ENCODE measurements at places on chromosomes 1 and 21.

GRCh38 chr1:202958544-202959275 is 598 bp upstream of the ADIPOR1 start:
- H3K4me3 ChIP-seq, result peak overlapping the region; percentile 95
- no peak for DNase-seq
- peaks cover 25% of the 10 kb centered on the region for H3K36me3 ChIP-seq
- peaks cover 47% of the 10 kb centered on the region for H3K4me1 ChIP-seq

- no peak overlapping the region for H3K27ac ChIP-seq
- H3K4me3 ChIP-seq, result no peak overlapping the region
Observed at GRCh38 chr1:12300706-12301105, 70.9 kb downstream of the VPS13D start.

DNA sequence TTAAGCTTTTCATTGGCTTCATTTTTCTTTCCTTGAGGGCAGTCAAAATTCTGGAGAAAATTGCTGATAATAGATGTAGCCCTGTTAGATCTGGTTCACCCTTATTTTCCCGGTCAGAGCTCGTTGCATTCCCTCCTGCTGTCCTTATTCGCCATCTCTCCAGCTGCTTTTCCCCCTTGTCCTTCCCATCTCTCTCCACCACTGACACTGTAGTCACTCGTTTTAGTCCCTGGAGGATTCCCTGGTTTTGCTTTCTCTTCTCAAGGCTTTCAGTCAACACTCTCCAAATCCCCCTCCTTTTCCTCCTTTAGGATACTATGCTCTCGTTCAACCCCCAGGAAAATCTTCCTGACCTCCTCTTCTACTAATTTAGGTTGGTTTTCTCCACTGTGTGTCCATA is 83.1 kb downstream of the C21orf91 start:
- DNase-seq, result no peak
- H3K27me3 ChIP-seq, result no peaks in the 10 kb centered on the region
- no peaks in the 10 kb centered on the region for H3K36me3 ChIP-seq
- H3K4me3 ChIP-seq, result no peak overlapping the region
- no peak overlapping the region for H3K27ac ChIP-seq
- no peaks in the 10 kb centered on the region for H3K4me1 ChIP-seq

GRCh38 chr1:17274186-17275170 is 25.6 kb downstream of the PADI3 start:
- no peaks in the 10 kb centered on the region for H3K4me1 ChIP-seq
- H3K27ac ChIP-seq, result no peak overlapping the region
- DNase-seq, result no peak
- peaks cover 30% of the 10 kb centered on the region for H3K27me3 ChIP-seq
- no peak overlapping the region for H3K4me3 ChIP-seq

DNA sequence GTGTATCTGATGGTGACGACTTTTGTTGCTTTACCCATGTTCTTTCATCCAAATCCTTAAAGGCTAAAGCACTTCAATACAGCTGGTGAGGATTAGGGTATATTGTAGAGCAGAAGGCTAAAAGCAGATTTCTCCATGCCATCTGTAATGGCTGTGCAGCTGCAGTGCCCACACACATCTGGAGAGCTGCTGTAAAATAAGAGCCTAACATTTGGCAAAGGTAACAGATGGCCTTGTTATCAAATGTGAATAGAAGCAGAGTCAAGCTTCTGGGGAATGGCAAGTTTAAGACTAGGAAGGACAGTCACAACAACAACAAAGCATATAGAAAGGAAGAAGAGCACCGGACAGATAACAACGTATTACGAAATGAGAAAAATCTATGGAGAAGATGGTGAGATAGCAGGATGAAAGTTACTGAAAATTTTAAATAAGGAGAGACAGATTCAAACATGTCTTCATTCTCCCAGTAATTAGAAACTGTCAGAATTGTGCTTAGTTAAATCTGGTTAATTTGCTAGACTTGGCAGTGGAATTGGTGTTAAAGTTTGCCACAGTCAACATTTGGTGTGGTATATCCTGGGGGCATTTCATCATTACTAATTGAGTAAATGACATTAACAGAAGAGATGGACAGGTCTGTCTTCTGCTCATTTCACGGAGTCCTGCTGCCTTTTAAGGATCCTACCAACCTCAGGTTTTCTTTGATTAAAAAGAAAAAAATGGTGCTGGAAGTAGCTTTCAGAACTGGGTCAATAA is 1093.2 kb downstream of the ADGRL2 start:
- H3K4me1 ChIP-seq, result no peaks in the 10 kb centered on the region
- no peak for DNase-seq
- no peaks in the 10 kb centered on the region for H3K27me3 ChIP-seq
- H3K4me3 ChIP-seq, result no peak overlapping the region
- H3K27ac ChIP-seq, result no peak overlapping the region
- H3K36me3 ChIP-seq, result no peaks in the 10 kb centered on the region

DNA sequence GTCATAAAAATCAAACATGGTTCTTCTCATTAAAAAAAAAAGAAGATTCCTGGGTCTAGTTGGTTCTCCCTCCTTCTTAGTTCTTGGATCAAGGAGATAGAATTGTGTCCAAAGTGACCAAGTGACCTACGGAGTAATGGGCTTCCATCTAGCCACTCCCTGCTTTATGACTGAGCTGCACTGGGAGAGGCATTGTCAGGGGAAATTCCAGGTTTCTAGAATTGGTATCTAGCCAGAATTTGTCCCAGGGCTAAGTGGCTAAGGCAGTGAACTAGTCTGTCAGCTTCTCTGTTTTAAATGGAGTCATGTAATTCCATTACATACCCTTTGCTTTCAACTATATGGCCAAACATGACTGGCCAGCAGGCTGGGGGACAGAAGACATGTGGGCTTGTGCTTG is 40.1 kb upstream of the ERG start:
- no peak for DNase-seq
- H3K27me3 ChIP-seq, result peaks cover 4% of the 10 kb centered on the region
- no peak overlapping the region for H3K27ac ChIP-seq

DNA sequence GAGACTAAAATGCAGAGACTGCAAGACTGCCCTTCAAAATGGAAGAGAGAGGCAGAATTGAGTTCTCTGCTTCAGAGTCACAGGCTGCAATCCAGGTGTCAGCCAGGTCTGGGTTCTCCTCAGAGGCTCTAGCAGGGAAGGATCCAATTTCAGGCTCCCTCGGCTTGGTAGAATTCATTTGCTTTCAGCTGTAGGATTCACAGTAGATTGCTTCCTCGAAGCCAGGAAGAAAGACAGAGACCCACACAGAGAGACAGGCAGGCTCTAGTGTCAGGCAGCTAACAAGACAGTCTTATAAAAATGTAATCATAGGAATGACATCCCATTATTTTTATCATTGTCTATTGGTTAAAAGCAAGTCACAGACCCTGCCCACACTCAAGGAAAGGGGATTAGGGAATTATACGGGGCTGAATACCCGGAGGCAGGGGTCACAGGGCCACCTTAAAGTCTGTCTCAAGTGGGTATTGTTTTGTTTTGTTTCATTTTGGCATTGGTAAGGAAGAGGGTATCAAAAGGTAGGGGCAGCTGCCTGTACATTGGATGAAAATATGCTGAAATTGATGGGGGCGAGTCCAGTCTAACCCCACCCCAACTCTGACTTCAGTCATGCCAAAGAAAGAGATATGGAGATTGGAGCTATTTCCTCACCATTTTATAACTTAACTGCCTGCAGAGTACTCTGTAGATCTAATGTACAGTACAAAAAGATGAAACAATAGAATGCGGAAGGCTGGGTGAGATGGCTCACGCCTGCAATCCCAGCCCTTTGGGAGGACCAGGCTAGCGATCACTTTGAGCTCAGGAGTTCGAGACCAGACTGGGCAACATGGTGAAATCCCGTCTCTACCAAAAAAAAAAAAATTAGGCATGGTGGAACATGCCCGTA is 9.5 kb upstream of the TBCE start:
- no peak overlapping the region for H3K4me3 ChIP-seq
- no peaks in the 10 kb centered on the region for H3K4me1 ChIP-seq
- no peak for DNase-seq
- H3K27ac ChIP-seq, result no peak overlapping the region

- H3K27me3 ChIP-seq, result no peaks in the 10 kb centered on the region
- DNase-seq, result peak; percentile 41
- H3K4me3 ChIP-seq, result no peak overlapping the region
- no peaks in the 10 kb centered on the region for H3K36me3 ChIP-seq
- H3K4me1 ChIP-seq, result no peaks in the 10 kb centered on the region
Observed at GRCh38 chr1:234584926-234585325, 25.1 kb downstream of the IRF2BP2 start.

DNA sequence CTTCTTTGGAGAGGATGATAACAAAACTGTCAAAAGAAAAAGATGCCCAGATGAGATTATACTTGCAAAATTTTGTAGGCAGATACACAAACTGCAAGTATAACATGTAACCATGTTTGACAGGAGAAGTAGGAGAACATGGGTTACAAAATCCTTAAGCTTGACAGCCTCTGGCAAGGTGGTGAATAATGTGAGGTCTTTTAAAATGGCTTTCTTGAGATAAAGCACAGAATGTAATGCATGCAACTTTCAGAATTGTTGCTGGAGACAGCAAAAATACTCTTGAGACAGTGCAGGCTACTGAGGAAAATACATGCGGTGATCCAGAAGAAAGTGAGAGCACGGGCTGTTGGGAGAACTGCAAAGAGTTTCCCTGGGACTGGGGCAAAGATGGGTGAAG is 24.7 kb downstream of the DNAJC6 start:
- H3K4me1 ChIP-seq, result no peaks in the 10 kb centered on the region
- no peak for DNase-seq
- no peaks in the 10 kb centered on the region for H3K27me3 ChIP-seq
- H3K27ac ChIP-seq, result no peak overlapping the region
- H3K36me3 ChIP-seq, result no peaks in the 10 kb centered on the region
- no peak overlapping the region for H3K4me3 ChIP-seq

DNA sequence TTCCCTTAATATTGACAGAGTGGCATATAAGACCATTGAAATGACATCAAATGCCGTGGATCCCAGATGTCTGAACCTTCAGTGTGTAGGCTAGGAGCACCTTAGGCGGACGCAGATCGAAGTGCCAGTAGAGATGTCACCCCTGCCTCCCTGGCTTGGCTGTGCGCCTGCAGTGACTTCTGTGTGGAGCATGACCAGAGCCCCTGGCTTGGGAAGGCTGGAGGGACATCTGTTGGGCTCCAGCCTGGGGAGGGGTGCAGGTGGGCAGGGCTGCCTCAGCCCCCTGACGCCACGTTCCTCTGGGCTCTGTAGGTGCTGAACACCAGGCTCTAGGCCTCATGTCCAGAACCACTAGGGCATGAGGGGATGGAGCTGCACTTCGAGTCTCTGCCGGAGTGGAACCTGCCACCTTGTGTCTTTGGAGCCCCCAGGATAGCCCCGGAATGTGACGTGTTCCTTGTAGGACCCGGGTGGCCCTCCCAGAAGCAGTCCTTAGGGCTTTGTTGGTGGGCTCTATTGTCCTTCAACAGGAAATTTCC is 103.8 kb downstream of the ADARB1 start:
- no peak overlapping the region for H3K4me3 ChIP-seq
- no peak for DNase-seq
- peaks cover 83% of the 10 kb centered on the region for H3K36me3 ChIP-seq
- H3K27ac ChIP-seq, result no peak overlapping the region
- no peaks in the 10 kb centered on the region for H3K4me1 ChIP-seq
- no peaks in the 10 kb centered on the region for H3K27me3 ChIP-seq

DNA sequence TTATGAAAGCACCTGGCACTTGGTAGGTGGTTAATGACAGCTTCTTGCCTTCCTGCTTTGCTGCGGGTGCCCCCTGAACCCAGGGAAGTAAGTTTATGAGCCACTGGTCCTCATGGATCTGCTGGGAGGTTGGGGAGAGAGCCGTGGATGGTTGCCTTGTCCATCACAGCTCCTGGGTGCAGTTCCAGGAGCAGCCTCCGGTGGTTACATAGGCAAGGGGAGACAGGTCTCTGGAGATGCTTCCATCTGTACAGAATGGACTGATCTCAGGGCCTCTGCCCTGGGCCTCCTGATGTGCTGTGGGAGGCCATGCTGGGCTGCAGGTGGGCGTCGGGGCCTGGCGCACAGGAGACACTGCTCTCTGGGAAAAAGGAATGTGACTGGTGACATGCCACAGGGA is 31.6 kb upstream of the ARHGEF10L start:
- no peak overlapping the region for H3K27ac ChIP-seq
- no peaks in the 10 kb centered on the region for H3K4me1 ChIP-seq
- no peak overlapping the region for H3K4me3 ChIP-seq
- no peaks in the 10 kb centered on the region for H3K36me3 ChIP-seq
- H3K27me3 ChIP-seq, result no peaks in the 10 kb centered on the region

DNA sequence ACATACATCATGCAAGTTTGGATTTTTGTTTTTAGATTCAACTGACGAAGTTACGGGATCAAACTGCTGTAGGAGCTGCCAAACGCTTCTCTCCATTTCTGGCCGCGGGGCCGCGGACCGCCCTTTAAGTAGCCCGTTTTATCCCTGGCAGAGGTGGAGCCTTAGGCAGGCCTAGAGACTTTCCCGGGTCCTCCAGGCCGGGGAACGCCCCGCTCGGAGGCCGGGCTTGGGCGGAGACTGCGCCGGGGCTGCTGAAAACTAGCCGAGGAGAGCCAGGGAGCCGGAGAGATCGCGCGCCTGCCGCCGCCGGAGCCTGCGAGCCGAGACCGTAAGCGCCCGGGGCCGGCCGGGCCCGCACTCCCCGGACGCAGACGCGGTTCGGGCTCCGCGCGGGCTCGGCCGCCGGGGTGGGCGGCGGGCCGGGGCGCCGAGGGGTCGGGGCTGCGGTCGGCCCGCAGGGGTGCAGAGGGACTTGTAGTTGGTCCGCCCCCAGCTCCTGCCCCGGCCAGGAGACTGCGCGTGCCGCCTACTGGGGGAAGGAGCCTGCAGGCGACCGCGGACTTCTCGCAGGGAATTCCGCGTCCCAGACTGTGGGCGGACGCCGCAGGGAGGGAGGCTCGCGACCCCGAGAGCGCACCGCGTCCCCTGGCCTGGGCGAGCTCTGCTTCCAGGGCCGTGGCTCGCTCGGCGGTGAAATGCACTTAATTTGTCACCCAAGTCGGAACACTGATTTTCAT is at the start of gene EPHX1:
Gene EPHX1, plus strand, starts transcription at position 283 of the 737 bp plus-strand sequence. CDS start 18,606 bp downstream, outside the sequence.
- peak; percentile 91 for DNase-seq
- H3K36me3 ChIP-seq, result no peaks in the 10 kb centered on the region
- H3K4me1 ChIP-seq, result peaks cover 48% of the 10 kb centered on the region
- peak within 1 kb of the TSS; percentile 80 for H3K27ac ChIP-seq

GRCh38 chr1:8443558-8444194 is 125.8 kb downstream of the SLC45A1 start:
- H3K36me3 ChIP-seq, result no peaks in the 10 kb centered on the region
- H3K27ac ChIP-seq, result no peak overlapping the region
- peak; percentile 40 for DNase-seq
- no peak overlapping the region for H3K4me3 ChIP-seq
- H3K4me1 ChIP-seq, result peaks cover 16% of the 10 kb centered on the region
- H3K27me3 ChIP-seq, result no peaks in the 10 kb centered on the region

DNA sequence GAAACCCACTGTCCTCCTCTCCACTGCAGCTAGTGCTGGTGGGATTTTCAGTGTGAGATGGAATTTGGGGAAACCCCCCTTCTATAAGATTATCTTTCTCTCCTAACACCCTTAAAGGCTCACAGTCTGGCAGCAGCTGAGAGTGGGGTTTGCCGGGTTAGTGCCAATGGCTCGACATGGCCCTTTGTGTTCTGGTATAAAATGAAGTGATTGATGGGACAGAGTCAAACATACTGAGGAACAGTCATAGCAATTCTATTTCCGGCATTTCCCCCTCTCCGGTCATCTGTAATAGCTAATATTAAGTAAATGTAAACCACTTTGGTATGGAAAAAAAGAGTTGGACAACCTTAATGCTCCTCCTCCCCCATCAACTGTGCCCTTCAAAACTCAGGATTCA is 37.6 kb downstream of the TFF3 start:
- H3K27me3 ChIP-seq, result no peaks in the 10 kb centered on the region
- H3K36me3 ChIP-seq, result peaks cover 14% of the 10 kb centered on the region
- H3K4me3 ChIP-seq, result no peak overlapping the region

GRCh38 chr1:87642581-87643221 is 314.0 kb downstream of the LMO4 start:
- H3K4me3 ChIP-seq, result no peak overlapping the region
- no peaks in the 10 kb centered on the region for H3K27me3 ChIP-seq
- H3K36me3 ChIP-seq, result no peaks in the 10 kb centered on the region

Measured in heart right ventricle (tissue), 16 donors.